ENCODE measurements at places on chromosomes 4 and X.

DNA sequence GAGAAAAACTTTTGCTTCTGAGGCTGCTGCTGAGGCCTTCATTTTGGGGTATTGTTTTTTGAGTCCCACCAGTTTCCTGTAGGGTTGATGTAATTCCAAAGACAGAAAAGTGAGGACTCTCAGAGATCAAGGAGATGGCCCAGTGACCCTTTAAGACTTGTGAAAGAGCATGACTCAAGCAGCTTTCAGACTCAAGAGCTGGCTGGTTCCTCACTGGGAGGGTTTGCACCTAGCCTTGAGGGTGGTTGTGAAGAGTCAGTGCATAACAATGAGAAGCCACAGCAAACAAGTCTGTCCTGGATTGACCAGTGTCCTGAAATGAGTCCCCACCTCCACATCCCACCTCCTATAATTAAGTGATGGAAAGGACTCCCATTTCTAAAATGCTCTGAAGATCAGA, 89.2 kb downstream of the NHS start:
- DNase-seq: no peak

GRCh38 chrX:38868941-38869401, 67.7 kb downstream of the MID1IP1 start:
- peak; percentile 51 for DNase-seq

GRCh38 chr4:22071749-22072148, 123.2 kb upstream of the KCNIP4 start:
- no peak for DNase-seq

- DNase-seq: no peak
Observed at GRCh38 chr4:99841129-99841528, 24.5 kb downstream of the DAPP1 start.

Measured in astrocyte of the hippocampus (primary cell).